ENCODE measurements at places on chromosomes 16 and 17.

DNA sequence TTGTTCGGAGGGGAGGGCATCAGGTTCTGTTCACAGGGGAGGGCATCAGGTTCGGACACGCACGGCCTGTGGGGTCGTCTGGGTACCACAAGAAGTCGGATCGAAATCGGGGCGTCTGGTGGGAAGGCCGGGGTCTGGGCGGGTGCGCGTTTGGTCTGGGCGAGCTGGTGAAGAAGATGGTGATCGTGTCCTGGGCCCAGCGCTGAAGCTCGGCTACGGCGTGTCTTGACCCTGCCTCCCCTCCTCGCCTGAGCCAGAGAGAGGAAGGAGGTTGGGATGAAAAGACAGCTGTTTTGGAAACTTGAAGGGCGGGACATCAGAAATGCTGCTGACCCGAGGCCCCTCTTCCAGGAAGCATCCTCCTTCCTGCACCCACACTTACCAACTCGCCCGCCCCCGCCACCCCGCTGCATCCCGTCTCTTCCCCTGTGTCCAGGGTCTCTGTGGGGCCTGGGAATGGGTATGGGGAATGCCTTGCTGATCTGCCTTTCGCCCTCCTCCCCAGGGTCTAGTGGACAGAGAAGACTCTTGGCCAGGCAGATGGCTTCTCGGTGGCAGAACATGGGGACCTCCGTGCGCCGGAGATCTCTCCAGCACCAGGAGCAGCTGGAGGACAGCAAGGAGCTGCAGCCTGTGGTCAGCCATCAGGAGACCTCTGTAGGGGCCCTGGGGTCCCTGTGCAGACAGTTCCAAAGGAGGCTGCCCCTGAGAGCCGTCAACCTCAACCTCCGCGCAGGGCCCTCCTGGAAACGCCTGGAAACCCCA lies 498 bp downstream of the PIMREG start:
- DNase-seq: no peak

- no peak for DNase-seq
These were observed 20.7 kb downstream of the UBN1 start for GRCh38 chr16:4868026-4868425.

DNA sequence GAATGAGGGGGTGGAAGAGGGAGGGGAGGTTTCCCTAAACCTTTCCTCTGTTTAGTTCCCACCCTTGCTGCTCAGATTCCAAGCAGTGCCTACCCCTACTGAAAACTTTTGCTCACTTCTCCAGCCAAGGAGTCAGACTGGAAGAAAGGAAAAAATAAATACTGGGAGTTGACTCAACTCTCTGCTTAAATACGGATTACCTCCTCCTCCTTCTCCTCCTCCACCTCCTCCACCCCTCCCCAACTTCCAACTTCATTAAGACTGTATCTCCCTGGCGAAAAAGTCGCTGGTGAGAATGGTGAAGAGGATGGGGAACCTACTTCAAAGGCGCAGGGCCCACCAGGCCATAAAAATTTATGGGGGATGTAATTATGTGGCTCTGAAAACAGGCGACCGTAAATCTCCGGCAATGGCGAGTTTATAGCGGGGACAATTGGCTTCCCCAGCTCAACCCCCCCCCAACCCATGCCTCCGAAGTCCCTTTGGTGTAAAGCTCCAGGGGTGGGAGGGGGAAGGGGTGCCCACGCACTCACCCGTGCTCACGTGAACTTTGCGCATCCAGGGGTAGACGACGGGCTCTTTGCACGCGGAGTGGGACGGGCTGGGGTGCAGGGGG lies 712 bp downstream of the HOXB4 start:
- no peak for DNase-seq

DNA sequence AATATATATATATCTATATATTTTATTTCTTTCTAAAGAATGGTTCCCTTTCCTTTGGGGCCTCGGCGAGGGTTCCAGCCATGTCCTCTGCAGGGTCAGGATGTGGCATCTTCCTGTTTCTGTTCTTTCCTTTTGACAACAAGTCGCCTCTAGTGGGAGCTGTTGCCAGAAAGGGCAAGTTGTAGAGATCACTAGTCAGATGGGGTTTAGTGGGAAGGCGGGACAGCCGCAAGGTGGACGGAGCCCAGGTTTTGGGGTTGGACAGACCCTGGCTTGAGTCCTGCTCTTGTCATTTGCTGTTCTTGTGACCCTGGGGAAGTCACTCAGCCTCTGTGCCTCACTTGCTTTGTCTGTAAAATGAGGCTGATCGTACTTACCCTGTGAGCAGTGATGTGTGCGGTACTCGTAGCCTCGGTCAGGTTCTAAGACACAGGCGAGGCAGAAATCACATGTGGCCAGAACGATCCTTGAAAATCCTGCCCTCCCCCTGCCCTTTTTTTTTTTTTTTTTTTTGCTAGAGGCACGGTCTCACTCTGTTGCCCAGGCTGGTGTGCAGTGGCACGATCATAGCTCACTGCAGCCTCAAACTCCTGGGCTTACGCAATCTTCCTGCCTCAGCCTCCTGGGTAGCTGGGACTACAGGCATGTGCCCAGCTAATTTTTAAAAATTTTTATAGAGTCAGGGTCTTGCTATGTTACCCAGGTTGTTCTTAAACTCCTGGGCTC lies 80.1 kb downstream of the ABCC6 start:
- peak; percentile 50 for DNase-seq

GRCh38 chr17:69712801-69713311 lies 298.4 kb downstream of the MAP2K6 start:
- DNase-seq: no peak

DNA sequence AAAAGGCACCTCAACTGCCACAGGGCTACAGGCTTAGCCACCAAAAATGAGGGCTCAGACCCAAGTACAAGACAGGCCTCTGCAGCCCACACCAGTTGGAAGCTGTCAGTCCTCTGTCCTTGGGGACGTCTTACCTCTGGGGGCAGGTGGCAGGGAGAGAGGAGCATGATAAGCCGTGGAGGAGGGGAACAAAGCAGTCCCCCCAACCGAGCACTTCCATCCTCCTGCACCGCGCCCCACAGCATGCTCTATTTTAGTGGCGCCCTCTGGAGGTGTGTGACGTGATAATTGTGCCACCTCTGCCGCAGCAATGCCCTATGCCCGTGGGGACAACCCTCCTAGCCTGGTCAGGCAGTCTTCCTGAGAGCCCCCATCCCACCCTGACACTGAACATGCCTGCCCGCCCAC lies 13.6 kb downstream of the G6PC3 start:
- DNase-seq: peak; percentile 48

DNA sequence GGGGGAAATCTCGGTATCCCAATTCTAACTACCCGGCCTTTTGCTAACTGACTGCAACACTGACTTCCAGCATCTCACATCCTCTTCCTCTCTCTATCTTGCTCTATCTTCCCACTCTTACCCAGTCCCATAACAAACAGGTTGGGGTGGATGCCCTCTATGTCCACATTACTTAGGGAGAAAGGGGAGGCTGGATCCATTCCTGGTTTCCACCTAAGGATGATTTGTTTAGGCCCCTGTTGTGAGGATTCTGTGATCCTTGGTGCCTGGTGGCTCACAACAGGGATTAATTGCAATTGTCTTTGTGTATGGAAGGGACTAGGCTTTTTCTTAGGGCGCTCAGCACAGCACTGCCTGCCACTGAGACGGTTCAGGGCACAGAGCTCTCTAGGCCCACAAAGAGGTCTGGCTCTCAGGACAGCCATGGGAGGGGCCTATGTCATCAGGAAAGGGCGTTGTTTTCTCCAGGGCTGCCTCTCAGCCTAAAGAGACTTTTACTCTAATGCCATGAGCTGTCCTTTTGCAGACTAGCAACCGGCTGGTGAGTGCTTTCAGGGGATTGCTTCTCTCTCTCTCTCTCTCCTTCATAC lies 612.1 kb upstream of the SALL1 start:
- DNase-seq: no peak

DNA sequence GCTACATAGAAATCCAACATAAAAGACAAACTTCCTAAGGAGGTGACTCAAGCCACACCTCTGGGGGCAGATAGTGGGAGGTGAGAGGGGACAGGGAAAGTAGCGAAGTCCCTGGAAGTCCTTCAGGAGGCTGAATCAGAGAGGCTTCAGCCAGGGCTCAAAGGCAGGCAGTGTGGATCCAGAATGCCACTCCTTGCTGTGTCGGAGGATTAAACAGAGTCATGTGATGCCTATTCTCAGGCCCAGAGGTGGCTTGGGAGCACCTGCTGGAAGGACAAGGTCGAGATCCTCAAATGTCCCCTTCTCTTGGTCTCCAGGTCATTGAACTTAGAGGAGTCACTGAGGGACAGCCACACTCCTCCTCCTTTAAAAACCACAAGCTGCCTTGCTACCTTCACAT lies 391.1 kb downstream of the SOX9 start:
- DNase-seq: no peak

- DNase-seq: no peak
These were observed 1.4 kb upstream of the LLGL1 start for GRCh38 chr17:18224053-18224386.

GRCh38 chr17:3558603-3559269 lies 1.1 kb upstream of the TRPV3 start:
- DNase-seq: no peak

DNA sequence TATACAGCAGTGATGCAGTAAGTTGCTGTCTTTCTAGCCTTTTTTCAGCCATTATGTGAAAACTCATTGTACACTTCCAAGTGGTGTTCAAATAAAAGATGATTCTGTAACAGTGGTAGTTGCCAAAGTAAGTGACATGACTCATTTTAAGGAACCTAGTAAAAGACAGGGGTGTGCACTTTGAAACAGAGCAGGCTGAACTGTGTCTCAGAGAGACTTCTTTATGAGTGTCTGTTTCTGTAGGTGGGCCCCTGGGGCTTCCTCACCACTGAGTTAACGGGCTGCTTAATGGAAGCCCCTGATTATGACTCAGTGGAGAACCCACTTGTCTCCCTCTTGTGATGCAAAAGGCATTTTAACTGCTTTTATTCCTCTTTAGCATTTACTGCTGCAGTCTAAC lies 147.3 kb downstream of the PCTP start:
- DNase-seq: no peak

DNA sequence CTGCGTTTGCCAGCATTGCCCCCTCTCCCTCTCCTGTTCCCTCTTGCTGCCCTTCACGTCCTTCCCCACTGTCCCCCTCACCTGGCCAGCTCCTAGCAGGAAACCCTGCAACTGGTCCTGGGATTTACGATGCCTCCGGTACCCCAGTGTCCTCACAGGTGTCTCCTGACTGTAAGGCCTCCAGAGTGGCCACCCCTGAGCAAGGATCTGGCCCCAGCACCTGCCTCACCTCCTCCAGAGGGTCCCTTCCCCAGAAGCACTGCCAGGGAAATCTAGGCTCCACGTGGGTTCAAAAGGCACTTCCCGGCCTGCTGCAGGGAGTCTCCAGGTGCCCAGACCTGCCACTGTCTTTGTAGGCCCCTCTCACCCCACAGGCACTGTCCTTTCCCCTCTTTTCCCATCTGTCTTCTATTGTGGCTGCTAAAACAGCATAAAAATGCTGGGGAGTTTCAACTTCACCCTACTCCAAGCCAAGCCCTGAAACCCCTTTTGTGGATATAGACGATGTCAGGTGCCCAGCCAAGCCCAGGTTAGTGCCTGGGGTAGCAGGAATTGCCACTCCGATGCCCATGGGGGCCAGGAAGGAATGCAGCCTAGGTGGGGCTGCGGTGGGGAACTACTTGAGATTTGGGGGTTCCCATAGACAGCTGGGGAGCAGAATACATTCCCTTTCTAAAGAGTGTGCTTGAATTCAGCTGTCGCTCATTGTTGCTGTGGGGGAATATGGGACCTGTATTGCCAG lies 25.7 kb downstream of the RAB11FIP4 start:
- no peak for DNase-seq
